ENCODE measurements at places on chromosomes 5 and 9.

- peak; percentile 30 for DNase-seq
Measured at GRCh38 chr9:22454016-22454415, 7.4 kb downstream of the DMRTA1 start.

- no peak for DNase-seq
Measured at GRCh38 chr9:107409581-107410389, 79.8 kb downstream of the KLF4 start.

DNA sequence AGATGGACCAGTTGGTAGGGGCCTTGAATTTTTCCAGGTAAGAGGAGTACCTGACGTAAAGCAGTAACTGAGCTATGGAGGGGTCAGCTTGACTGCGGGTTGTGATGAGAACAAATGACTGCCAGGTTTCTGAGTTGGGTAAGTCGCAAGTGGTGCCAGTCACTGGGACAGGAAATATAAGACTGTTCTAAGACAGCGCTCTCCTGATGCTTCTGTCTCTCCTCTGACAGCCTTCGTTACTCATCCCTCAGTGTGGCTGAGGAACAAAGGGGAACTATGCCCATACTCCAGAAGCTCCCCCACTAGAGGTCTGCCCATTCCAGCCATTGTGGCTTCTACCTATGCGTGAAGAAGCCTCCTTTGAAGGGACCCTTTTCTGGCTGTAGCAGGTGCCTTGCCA is 13.3 kb downstream of the CAVIN4 start:
- DNase-seq: no peak

DNA sequence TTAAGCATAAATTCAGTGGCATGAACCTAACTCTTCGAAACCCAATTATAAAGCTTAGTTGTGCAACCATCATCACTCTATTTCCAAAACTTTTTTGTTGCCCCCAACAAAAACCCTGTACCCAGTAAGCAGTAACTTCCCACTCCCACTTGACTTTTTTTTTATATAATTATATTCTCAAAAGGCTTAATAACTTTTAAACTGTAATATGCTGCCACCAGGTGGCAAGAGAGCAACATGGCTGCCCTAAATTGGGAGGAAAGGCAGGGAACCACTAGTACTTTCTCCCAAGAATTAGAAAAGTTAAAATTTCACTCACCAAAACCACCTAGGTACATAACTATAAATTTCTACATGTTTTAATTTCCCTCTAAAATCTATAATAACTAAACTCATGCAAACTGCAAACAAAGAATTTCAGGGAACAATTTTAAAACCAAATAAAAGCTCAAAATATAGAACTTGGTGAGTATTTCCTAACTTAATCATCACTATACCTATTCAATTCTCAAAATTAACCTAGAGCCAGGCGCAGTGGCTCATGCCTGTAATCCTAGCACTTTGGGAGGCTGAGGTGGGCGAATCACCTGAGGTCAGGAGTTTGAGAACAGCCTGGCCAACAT is 50.2 kb upstream of the RNF38 start:
- peak; percentile 65 for DNase-seq

- DNase-seq: no peak
Measured at GRCh38 chr9:124786881-124787573, 10.1 kb downstream of the OLFML2A start.

GRCh38 chr9:5982317-5982716 is 33.1 kb downstream of the RANBP6 start:
- no peak for DNase-seq

DNA sequence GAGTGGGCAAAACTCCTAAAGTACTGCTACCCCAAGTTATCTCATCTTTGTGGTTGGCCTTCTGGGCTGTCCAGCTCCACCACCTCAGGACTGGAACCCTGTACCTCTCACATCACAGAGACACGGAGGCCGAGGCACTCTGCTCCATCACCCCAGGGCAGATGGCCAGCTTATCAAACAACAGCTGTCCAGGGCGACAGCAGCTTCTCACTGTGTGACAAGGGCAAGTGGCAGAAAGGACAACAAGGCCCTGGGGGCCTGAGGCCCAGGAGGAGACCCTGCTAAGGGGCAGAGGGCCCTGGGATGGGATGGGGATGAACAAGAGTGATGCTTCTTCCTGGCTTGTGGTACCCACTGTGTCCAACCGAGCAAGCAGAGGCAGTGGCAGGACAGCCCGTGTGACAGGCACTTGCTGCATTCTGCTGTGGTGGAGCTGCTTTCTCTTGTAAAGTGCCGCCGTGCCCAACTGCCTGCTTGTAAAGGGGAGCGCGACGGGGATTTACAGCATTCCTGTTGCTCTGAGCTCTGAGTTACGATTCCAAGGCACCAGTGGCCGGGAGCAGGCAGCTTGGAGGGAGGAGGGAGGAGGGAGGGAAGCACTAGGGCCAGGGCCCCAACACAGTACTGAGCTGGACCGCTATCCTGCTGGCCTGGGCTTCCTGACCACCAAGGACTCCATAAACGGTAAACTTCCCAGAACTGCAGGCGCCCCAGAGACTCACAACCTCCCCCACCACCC is 71.2 kb downstream of the SHB start:
- DNase-seq: no peak

DNA sequence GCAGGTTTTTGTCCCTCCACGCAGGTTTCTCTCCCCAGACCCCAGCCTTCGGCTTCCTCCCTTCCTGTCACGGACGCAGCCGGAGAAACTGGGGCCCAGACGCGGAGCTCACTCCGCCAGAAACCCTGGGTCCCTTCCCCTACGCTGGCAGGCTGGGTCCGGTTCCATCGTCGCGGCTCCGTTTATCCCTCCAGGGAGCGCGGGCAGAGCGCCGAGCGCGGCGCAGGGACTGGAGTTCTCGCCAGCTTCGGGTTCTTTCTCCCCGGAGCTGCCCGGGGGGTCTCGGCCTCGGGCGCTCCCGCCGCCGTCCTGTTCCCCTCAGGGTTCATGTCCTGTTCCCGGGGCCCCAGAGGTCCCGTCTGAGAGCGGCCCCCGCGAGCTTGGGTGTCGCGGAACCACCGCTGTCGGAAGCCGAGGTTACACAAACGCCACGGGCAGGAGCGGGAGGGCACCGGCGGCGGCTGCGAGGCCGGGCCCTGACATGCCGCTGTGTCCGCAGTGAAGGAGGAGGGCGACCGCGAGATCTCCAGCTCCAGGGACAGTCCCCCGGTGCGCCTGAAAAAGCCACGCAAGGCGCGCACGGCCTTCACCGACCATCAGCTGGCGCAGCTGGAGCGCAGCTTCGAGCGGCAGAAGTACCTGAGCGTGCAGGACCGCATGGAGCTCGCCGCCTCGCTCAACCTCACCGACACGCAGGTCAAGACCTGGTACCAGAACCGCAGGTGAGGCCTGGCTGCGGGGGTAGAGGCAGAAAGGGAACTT is 4.6 kb downstream of the BARHL1 start:
- DNase-seq: no peak

DNA sequence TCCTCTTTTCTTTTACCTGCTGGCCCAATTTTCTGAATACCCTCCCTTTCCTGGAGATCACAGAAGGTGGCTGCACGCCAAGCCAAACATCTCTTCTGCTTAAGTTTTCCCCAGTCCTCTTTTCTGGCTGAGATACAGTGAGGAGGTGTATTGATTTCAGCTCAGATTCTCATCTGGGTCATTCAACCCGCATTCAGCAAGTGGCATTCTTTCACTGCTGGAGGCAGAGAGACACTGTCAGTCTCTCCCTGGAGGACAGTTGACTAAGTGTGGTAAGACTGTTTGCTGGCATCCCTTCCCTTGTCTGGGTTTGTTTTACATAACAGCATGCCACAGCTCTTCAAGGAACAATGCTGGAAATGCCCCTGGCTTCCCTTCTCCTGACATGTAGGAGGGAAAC is 60.5 kb downstream of the GABRG2 start:
- no peak for DNase-seq

DNA sequence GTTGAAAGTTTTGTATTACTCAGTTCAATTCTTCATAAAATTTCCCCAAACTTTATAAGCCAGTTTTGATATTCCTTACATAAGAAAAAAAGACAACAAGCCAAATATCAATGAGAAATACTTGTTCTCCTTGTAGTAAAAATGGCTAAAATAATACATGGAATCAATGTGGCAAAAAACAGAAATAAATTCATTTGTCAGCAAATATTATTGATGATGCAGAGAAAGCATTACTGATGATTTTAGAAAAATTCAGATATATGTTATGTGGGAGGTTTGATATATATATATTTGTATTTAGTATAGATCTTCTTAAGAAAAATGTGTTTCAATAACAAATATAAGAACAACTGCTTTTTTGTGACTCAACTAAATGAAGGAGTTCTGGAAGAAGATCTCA is 127.0 kb upstream of the PUM3 start:
- no peak for DNase-seq

- peak; percentile 61 for DNase-seq
Measured at GRCh38 chr5:152542741-152543140, 137.7 kb upstream of the NMUR2 start.

DNA sequence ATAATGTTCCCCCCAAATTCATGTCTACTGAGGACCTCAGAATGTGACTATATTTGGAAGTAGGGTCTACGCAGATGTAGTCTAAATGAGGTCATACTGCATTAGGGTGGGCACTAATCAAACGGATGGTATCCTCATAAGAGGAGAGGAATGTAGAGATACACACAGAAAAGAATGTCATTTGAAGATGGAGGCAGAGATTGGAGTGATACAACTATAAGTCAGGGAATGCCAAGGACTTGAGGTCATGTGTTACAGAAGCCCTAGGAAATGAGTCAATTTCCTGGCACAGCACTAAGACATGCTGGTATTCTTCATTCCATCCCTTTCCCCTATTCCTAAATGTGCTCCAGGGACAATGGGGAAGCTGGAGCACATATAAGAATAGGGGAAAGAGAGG is 758 bp upstream of the PDCD1LG2 start:
- peak; percentile 100 for DNase-seq
